Cerebellar nuclear complex (tissue), 1 donor: ENCODE measurements at places on chromosomes 16 and 17.

GRCh38 chr17:1484676-1485422 is 7.6 kb downstream of the MYO1C start:
- no peak for DNase-seq

DNA sequence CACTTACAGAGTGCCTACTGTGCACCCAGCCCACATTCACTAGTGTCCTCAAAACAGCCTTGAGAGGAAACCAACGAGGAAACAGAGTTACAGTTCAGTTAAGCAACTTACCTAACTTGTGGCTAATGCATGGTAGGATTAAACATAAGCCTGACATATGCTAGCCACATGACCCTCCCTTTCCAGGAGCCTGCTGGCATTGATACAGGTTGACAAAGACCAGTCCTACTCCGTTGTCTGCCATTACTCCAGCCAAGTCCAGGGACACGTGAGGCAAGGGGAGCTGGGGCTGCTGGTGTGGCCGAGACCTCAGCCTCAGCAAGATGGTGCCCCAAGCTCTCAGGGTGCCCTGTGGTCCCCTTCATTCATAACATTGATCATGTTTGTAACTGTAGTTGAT is 37.9 kb downstream of the SNX20 start:
- DNase-seq = no peak

GRCh38 chr17:67696853-67697498 is 20.8 kb upstream of the NOL11 start:
- DNase-seq = no peak

DNA sequence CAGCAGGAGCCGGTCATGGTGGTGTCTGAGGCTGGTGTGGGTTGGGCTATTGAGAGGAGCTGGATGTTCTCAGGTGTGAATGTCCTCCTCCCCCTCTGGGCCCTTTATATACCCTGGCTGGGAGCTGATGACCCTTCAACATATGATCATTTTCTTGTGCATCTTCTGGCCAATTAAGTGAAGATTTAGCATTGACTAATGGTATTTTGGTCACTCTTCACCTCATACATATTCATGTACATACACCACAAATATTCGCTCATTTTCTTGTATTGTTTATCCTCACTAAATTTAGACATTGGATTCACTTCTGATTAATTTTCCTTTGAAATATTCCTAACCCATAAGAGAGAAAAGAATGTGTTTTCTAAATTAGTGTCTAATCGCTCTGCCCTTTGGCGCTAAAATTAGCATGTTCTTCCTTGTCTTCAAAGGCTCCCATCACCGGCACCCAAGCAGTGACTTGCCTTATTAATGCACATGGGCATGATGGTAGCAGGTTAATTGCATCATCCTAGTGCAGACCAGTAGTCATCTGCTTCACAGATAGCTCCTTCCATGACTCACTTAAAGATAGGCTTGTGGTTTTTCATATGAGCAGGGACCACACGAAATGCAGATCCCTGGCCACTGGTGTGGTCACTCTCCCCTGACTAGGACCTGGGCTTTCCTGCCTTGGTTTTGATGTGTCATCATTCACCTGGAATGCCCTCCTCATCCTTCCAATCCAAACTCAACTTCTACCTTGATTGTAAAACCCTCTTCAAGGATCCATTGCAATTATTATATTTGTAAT is at the start of gene KRTAP2-4:
Gene KRTAP2-4, minus strand, starts transcription at position 51 of the 796 bp plus-strand sequence. Its CDS starts 34 bp downstream, at position 17.
- DNase-seq = no peak

DNA sequence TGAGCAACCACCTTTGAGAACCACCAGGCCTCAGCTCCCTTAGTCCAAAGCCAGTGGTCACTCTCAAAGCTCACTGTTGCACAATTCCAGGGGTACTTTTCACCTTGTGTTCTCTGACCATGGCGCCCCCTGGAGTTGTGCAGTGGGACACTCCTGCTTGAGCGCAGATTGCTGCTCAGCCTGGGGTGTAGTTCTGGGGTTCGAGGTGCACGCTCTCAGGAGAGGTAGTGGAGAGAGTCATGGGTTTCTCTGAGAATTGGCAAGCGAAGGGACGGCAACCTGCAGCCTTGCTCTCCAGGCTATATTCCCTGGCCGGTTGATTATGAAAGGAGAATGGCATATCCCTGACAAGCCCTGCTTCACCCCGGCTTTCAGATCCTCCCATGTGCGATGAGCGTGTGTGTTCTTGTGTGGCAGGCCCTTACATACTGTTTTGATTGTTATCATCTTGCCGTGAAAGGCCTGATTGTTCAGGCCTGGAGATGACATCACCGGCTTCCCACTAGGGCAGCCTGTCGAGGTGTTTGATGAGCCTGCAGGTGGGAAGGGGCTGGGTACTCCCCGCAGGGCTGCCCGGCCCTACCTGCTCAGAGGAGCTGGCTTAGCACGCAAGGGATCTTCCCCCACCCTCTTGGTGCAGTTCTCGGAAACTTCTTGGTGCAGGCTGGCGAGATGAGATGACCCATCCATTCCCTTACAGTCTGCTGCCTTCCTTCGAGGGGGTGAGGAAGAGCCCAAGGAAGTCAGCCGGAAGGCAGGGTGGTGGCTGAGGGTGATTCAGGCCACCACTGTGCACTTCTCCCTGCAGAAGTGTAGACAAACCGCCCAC is 431.2 kb downstream of the SLC39A11 start:
- DNase-seq = no peak

- DNase-seq = no peak
Measured at GRCh38 chr17:75564195-75564594, 23.4 kb upstream of the MYO15B start.

- DNase-seq = no peak
Measured at GRCh38 chr16:75572864-75573542, 6.8 kb downstream of the GABARAPL2 start.

- DNase-seq = no peak
Measured at GRCh38 chr17:57311281-57312216, 55.2 kb downstream of the MSI2 start.

- no peak for DNase-seq
Measured at GRCh38 chr17:62309396-62309795, 71.0 kb upstream of the EFCAB3 start.

DNA sequence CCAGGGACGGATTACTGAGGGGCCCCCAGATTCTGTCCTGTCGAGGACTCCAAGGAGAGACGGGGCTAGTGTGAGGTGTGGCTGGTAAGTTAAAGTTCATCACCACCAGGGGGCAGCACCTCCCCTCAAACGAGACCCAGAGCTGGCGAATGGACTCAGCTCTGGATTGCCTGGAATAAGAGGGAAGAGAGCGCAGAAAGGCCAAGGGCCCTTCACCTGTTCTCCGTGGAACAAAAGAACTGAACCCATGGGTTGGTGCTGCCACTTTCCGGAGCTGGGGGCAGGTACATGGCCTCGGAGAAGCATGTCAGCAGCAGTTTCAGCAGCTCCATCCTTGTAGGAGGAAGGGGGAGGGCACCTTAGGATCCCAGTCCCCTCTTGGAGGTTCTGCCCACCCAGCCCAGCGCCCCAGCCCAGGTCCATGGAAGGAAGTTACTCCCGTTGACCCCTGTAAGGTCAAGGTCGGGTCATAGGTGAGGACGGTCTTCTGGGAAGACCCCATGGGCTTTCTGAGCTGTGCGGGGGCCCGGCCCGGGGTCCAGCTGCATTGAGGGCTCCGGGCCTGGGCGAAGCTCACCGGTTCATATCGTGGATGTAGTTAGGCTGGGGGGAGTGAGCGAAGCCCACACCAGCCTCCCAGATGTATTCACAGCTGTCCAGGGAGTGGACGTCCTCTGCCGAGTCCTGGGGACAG is 10.8 kb downstream of the HID1 start:
- peak; percentile 82 for DNase-seq

DNA sequence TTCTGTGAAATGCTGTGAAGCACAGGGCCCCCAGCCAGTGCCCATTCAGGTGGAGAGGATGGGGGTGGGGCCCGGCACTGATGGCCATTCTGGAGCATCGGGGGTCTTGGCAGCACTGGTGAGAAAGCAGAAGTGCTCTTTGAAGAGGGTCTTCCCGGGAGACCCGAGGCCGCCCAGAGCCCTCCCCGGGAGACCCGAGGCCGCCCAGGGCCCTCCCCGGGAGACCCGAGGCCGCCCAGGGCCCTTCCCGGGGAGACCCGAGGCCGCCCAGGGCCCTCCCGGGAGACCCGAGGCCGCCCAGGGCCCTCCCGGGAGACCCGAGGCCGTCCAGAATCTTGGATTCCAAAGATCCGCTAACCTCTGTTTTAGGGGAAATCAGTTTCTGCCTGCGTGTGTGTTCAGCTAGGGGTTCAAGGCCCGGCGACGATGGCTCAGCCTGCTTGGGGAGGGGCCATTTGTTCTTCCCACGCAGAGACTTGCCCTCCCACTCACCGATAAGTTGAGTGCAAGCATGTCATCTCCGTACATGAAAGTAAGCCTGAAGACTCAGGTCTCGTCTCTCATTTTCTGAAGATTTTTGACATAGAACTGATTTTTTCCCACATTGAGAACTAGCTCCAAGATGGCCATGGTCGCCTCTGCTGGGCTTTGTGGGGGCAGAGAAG is 35.2 kb upstream of the CAPN15 start:
- DNase-seq = no peak

DNA sequence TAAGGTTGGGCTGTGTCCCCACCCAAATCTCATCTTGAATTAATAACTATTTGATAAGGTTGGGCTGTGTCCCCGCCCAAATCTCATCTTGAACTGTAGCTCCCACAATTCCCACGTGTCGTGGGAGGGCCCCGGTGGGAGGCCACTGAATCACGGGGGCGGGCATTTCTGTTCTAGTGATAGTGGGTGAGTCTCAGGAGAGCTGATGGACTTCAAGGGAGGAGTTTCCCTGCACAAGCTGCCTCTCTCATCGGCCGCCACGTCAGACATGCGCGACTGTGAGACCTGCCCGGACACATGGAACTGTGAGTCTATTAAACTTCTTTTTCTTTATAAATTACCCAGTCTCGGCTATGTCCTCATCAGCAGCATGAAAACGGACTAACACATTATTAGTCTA is 44.9 kb upstream of the METRNL start:
- DNase-seq = no peak

GRCh38 chr16:74169687-74170376 is 126.8 kb upstream of the PSMD7 start:
- no peak for DNase-seq

DNA sequence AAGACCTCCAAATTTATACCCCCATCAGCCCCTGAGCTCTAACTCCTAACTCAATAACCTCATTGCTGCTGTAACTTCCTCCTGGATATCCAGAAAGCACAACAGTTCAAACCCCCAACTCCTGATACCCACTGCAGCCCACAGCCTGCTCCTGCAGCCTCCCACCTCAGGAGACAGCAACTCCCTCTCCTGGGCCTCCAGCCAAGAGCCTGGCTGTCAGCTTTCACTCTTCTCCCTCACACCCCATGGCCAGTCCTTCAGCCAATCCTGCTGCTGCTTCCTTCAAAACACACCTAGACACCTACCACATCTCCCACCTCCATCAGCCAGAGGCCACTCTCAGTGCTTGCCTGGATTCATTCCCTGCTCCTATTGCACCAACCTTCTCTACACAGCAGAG is 5.4 kb downstream of the GINS2 start:
- DNase-seq = no peak

DNA sequence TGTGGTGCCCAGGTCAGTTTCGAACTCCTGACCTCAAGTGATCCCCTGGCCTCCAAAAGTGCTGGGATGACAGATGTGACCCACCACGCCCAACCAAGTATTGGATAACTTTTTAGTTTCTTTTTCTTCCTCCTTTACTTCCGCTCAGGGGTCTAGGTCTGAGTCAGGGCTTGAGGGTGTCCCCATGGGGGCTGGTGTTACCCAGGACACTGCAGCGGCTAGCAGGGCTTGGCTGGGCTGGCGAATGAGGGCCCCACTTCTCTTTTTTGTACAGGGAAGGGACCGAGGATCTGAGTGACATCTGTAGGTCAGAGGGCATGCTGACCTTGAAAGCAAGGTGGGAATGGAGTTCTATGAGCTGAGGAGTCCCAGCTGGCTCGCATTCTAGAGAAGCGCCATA is 24.9 kb downstream of the RAB11FIP3 start:
- no peak for DNase-seq

DNA sequence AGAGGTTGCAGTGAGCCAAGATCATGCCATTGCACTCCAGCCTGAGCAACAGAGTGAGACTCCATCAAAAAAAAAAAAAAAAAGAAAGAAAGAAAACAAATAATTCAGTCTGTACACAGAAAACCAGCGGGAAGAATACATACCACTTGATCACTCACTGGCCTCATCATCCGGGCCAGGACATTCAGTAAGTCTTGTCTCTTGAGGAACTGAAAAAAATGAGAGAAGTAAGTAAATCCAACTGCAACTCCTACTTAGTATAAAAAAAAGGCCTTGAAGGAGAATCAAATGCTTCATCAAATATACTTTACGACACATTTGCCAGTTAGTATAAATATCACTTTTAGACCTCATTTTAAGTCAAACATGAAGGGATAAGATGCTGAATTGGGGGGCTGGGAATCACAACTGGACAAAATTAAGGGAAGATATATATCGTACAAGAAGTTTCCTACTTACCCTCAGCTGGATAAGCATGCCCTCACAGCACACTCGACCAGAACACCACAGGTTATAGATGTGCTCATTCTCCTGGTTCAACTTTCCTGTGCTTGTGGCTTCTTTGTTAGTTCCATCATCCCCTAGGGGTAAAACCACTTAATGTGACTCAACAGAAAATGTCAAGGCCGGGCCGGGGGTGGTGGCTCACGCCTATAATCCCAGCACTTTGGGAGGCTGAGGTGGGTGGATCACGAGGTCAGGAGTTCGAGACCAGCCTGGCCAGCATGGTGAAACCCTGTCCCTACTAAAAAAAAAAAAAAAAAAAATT is 12.4 kb downstream of the CCDC47 start:
- DNase-seq = no peak

- DNase-seq = no peak
Measured at GRCh38 chr17:81218991-81219390, 3.8 kb downstream of the CEP131 start.

DNA sequence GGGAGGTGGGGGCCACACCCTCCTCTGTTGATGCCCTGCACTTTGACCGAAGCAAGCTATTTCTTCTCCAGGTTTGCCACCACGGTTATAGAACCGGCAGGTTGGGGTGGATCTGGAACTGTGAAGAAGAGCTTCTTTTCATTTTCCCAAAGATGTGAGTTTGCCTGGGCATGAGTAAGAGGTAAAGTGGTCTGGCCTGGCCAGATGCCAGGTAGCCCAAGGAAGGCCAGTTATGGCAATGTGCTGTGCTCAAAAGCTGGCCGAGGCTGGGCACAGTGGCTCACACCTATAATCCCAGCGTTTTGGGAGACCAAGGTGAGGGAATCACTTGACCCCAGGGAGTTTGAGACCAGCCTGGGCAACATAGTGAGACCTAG is 18.7 kb downstream of the ATP6V0D1 start:
- no peak for DNase-seq

- DNase-seq = no peak
Measured at GRCh38 chr17:39996800-39997199, 16.2 kb downstream of the PSMD3 start.

GRCh38 chr16:66366433-66367299 is at the start of gene CDH5:
CDH5 (plus strand) TSS chr16:66366691; CDS start chr16:66379338, 12,647 bp downstream.
- DNase-seq = peak; percentile 18

DNA sequence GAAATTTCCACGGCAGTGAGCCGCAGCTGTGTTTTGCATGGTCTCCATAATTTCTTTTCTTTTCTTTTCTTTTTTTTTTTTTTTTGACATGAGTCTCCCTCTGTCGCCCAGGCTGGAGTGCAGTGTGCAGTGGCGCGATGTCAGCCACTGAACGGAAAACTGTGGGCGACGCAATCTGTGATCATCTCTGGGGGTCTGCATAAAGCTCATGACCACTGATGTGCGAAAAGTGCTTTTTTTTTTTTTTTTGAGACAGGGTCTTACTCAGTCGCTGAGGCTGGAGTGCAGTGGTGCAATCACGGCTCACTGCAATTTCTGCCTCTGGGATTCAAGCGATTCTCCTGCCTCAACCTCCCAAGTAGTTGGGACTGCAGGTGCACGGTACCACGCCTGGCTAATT is 117.6 kb downstream of the ABCC6 start:
- no peak for DNase-seq

- DNase-seq = no peak
Measured at GRCh38 chr16:88353691-88354090, 29.1 kb upstream of the ZNF469 start.
